Activated CD8-positive, alpha-beta memory T cell treated with anti-CD3 and anti-CD28 coated beads, Interleukin-2, amount 50 U/mL, for 4 hours (primary cell): ENCODE measurements at places on chromosomes 4 and X.

DNA sequence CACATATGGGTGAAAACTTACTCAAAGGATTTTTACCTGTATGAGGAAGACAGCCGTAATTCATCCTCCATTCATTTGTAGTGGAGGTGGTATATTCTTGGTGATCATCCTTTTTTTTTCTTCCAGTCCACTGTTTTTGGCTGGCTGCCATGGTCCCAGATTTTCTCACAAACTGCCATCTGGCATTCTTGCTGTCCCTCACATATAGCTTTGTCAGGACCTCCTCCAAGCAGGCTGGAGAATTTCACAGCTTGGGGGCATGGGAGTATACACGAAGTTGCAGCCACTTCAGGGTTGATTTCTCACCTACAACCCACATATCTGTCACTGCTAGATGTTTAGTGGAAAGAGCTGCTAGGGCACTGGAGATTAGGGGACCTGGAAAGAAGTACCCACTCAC lies 401.0 kb downstream of the IL1RAPL1 start:
- no peak for DNase-seq

- no peak for DNase-seq
Observed at GRCh38 chrX:10922159-10922558, 189.0 kb upstream of the HCCS start.

- no peak for DNase-seq
Observed at GRCh38 chr4:26130841-26131432, 189.9 kb upstream of the RBPJ start.

GRCh38 chrX:119288890-119289393 lies 52.9 kb downstream of the PGRMC1 start:
- no peak for DNase-seq
